ENCODE measurements at places on chromosomes 1 and 21.

DNA sequence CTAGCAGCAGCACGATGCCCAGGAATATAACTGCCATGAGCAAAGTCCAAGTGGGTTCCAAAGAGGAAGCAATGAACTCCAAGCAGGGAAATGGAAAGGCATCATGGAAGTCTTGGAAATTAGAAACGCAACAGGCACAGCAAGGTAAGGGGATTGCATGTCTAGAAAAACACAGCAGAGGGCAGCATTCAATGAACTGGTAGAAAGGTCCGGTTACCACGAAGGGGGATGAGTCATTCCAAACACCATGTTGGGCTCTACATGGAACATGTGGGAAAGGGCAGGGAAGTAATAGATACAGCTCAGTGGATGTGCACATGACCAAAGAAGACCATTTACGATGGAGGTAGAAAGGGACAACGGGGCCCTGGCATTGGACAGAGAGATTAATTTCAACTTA, 36.4 kb downstream of the RXRG start:
- peak; percentile 27 for DNase-seq

DNA sequence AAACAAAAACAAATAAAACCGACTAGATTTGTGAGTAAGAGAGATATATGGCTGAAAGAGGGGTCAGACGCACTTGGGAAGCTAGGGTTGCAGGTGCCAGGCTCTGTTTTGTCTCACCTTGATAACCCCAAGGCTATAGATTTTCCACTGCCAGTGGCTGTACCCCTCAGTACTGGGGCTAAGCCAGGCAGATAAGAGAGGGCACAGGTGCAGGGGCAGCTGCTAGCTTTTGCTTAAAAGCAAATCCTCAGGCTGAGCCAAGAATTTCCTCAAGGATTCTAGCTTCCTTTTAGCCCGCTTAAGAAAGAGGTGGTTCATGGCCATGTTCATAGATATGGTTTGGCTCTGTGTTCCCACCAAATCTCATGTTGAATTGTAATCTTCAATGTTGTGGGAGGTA, 57.9 kb downstream of the OVGP1 start:
- DNase-seq, result no peak

DNA sequence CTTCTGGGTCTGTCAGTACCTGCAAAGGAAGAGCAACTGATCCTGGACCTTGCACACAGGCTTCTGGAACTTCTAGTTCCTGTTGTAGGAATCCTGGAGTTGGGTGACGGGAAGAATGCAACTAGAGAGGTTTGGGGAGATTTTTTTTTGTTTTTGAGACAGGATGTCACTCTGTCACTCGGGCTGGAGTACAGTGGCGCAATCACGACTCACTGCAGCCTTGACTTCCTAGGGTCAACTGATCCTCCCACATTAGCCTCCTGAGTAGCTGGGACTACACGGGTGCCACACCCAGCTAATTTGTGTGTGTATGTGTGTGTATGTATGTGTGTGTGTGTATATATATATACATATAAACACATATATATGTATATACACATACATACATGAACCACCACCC, 18.8 kb downstream of the ENTREP3 start:
- no peak for DNase-seq

GRCh38 chr1:78950826-78951225, 55.7 kb downstream of the ADGRL4 start:
- no peak for DNase-seq

- DNase-seq, result no peak
Observed at GRCh38 chr1:59528900-59529299, 232.0 kb downstream of the FGGY start.

DNA sequence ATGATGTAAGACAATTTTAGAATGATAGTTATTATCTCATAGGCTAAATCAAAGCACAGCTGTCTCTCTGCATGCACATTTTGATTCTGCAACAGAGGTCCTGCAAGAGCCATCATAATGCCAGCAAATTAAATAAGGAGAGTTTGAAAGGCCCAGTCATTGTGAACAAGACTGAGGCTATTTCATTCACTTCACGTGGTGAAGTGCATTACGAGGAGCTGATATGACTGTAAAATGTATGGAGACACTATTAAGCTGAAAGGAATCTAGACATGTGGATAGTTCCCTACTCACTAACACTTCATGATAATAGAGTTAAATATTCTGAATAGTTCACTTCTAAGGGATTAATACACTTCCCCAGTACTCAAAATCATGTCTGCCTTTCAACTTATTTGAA, 299.0 kb downstream of the SMYD3 start:
- DNase-seq, result no peak

DNA sequence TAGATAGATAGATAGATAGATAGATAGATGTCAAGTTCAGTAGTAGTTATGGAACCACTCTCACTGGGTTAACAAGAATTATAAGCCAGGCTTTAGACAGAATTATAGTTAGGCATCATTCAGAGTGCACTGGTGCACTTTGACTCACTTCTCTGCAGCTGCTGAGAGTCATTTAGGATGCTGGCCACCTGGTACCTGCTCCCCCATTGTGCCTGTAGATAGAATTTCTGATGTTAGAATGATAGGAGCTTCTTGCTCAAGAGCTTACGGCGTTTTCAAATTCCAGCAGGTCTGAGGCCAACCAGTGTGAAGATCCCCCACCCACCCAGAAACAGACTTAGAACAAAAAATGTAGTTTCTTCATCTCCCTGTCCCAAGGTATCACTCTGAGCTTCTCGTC, 107.8 kb upstream of the HMCN1 start:
- DNase-seq, result no peak

DNA sequence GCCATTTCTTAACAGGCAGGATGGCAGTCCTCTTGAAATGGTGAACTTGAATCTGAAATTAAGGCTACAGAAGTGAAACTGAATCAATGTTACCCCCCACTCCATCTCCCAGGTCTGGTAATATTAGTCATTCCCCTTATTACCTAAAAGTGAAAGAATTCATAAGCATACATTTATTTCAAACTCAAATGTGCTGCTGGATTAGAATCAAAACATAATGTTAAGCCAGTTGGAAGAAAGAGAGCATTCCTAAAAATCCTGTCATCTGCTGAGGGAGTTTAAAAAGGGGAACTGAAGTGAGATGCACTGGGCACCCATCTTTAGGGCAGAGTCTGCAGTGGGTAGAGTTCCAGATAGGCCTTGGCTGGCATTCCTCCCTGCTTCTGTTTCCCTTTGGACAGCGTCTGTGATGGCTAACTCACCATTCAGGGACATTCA, 17.4 kb downstream of the KIAA0319L start:
- no peak for DNase-seq

GRCh38 chr1:10429868-10430215, 391 bp upstream of the CENPS start:
- no peak for DNase-seq

Data from nephron progenitor cell (in vitro differentiated cells).